ENCODE measurements at places on chromosomes 13 and 19. TPM values are rescaled to one million over a fixed set of nuclear protein-coding genes. Genes with fewer than 3 reads are reported as not detected.

- H3K27ac ChIP-seq, result no peak overlapping the region
- no peak overlapping the region for H3K4me3 ChIP-seq
- H3K36me3 ChIP-seq, result peaks cover 61% of the 10 kb centered on the region
- peaks cover 31% of the 10 kb centered on the region for H3K4me1 ChIP-seq
- H3K27me3 ChIP-seq, result no peaks in the 10 kb centered on the region
Measured at GRCh38 chr13:75643182-75643581, 7.1 kb downstream of the LMO7 start.

GRCh38 chr13:73300718-73301425, 242.1 kb downstream of the KLF5 start:
- H3K36me3 ChIP-seq, result no peaks in the 10 kb centered on the region
- no peak for DNase-seq
- no peak overlapping the region for H3K27ac ChIP-seq
- no peak overlapping the region for H3K4me3 ChIP-seq
- H3K4me1 ChIP-seq, result no peaks in the 10 kb centered on the region
- H3K27me3 ChIP-seq, result no peaks in the 10 kb centered on the region

DNA sequence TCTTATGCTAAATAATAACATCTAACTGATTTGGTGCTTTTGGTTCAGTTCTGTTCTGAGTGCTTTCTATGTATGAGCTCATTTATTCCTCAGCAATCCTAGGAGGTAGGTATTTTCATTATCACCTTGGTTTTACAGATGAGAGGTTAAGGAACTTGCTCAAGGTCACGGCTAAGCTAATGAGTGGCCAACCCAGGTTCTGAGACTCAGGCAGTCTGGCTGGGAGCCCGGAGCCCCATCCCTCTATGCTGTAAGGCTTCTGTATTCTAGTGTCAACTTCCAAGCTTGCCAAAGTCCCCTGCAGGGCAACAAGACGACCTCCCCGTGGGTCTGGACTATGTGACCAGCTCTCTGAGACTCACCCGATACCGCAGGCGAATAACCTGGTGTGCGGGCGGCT, 60.5 kb downstream of the PARP4 start:
- no peak for DNase-seq
- H3K27me3 ChIP-seq, result no peaks in the 10 kb centered on the region
- H3K4me1 ChIP-seq, result no peaks in the 10 kb centered on the region
- peaks cover 46% of the 10 kb centered on the region for H3K36me3 ChIP-seq

DNA sequence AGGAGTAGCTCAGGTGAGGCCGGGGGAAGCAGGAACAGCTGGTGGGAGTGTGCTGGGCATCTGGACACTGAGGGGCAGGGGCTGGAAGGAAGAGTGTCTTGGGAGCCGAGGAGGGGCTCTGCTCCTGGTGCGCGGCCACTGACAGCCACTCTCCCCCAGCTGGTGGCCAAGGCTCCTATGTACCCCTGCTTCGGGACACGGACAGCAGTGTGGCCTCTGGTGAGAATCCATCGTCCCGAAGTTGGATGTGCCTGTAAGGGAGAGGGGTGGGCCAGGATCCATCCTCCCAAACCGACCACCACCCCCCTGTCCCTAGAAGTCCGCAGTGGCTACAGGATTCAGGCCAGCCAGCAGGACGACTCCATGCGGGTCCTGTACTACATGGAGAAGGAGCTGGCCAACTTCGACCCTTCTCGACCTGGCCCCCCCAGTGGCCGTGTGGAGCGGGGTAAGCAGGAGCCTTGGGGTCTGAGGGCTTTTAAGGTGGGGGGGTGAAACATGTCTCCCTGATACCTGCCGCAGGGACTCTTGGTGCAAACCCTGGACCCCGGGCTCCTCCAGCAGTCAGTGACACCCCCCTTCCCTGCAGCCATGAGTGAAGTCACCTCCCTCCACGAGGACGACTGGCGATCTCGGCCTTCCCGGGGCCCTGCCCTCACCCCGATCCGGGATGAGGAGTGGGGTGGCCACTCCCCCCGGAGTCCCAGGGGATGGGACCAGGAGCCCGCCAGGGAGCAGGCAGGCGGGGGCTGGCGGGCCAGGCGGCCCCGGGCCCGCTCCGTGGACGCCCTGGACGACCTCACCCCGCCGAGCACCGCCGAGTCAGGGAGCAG, 2.0 kb upstream of the USF2 start:
- DNase-seq, result no peak
- H3K4me1 ChIP-seq, result peaks cover 18% of the 10 kb centered on the region
- H3K36me3 ChIP-seq, result peaks cover 32% of the 10 kb centered on the region
- peak overlapping the region; percentile 85 for H3K4me3 ChIP-seq

DNA sequence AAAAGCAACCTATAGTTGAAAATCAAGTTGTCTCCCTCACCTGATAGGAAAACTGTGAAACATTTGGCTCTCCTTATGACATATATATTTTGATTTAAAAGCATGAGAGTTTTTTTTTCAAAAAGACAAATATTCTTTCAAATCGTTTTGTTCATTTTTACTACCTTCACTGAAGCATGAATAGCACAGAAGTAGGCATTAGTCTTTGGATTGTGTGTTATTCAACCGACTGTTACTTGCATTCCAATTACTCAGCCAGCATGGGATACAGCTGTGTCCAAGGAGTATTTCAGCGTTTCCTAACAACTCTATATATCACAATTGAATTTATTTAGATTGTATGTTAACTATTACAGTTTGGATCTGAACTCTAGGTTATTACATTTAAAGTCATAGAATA, 135.2 kb downstream of the PCDH9 start:
- no peaks in the 10 kb centered on the region for H3K27me3 ChIP-seq
- no peak for DNase-seq

- H3K27ac ChIP-seq, result no peak overlapping the region
- DNase-seq, result no peak
- H3K4me3 ChIP-seq, result peak overlapping the region; percentile 50
- H3K36me3 ChIP-seq, result no peaks in the 10 kb centered on the region
- no peaks in the 10 kb centered on the region for H3K27me3 ChIP-seq
Measured at GRCh38 chr13:43787518-43787891, 733 bp upstream of the ENOX1 start.

DNA sequence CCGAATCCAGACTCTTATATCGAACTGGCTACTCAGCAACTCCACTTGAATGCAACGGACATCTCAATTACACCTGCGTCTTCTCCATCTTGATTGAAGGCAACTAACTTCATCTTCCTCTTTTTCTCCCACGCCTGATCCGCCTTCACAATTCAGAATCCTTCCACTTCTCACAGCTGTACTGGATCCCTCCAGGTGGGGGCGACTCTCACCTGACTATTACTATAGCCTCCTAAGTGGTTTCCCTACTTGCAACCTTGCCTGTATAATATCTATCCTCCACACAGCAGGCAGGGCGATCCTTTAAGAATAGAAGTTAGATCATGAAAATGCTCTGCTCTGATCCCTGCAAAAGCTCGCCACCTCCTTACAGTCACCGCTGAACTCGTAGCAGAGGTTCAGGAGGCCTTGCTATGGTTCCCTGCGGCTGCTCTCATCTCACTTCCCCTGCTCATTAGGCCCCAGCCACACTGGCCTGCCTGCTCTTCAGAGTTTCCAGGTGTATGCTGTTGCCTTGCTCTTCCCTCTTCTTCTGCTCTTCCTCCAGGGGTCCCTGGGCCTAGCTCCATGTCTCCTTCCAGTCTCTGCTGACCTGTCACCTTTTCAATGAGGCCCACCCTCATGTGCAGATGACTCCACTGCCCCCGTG, 31.9 kb downstream of the RFXAP start:
- H3K36me3 ChIP-seq, result peaks cover 44% of the 10 kb centered on the region
- H3K27ac ChIP-seq, result no peak overlapping the region
- peaks cover 10% of the 10 kb centered on the region for H3K4me1 ChIP-seq
- DNase-seq, result no peak
- no peak overlapping the region for H3K4me3 ChIP-seq
- no peaks in the 10 kb centered on the region for H3K27me3 ChIP-seq

DNA sequence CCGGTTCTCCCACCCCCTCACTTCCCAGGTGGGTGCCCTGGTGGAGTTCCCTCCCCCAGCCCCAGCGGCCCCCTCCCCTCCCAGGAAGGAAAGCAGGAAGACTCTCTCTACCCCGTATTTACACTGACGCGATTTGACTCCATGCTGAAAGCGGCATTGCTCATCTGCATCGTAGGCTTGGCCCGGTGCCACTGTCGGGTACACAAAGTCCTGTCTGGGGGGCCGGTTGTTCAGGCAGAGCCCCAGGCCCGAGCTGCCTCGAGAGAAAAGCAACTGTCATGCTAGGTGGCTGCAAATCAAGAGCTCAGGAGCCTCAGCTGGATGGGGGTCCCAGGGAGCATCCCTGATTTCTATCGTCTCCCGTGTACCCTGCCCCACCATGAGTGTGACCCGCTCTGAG, 14.9 kb downstream of the ADAMTS10 start:
- H3K36me3 ChIP-seq, result no peaks in the 10 kb centered on the region
- no peak overlapping the region for H3K4me3 ChIP-seq
- DNase-seq, result no peak
- peaks cover 2% of the 10 kb centered on the region for H3K27me3 ChIP-seq
- no peak overlapping the region for H3K27ac ChIP-seq

DNA sequence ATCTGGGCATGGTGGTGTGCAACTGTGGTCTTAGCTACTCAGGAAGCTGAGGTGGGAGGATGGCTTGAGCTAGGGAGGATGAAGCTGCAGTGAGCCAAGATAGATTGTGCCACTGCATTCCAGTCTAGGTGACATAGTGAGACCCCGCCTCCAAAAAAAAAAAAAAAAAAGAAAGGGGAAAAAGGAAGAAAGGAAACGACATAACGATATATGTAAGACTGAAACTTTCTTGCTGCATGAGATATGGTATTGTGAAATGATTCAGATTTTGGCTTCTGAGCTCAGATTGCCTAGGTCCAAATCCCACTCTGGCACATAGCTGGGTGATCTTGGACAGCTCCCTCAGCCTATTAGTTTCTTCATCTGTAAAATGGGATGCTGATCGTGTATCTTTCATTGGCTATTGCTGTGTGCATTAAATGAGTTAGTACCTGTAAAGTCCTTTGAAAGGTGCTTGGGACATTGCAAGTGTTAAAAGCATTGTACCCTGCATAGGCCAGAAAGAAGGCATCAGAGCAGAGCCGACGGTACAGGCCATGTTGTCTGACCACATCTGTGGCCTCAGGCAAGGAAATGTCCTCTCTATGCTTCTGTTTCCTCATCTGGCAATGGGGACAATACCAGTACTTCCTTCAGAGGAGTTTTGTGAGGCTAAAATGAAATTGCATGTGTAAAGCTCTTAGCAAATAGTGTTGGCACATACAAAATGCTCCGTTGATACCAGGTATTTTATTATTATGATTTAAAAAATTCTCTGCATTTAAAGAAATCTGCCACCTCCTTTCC, 32.6 kb upstream of the SLC46A3 start:
- peaks cover 52% of the 10 kb centered on the region for H3K4me1 ChIP-seq
- H3K4me3 ChIP-seq, result no peak overlapping the region
- no peaks in the 10 kb centered on the region for H3K36me3 ChIP-seq
- no peak for DNase-seq
- H3K27ac ChIP-seq, result peak overlapping the region; percentile 57

DNA sequence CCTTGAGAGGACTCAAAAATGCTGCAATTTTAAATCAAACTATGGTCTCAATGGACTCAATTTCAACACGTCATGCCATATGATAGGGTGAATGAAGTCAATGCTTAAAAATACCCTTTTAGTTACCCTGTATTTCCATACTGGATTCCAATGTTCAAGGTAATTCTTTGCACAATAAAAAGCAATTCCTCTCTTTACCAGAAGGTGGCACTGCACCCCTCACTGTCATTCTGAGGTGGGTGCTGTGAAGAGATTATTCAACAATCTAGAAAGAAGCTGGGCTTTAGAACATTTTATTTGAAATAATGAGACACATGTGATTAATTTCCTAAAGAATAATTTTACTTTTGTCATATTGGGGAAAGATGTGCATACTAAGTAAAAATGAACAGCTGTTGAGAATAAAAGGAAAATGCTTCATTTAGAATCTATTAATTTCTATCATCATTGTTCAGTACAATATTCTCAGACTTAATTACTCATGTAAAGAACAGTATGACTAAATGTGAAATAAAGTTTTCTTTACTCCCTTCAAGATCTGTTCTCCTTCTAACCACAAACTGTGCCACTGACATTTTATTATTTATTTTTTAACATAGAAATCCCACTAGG, 789.1 kb downstream of the GPC5 start:
- H3K27ac ChIP-seq, result no peak overlapping the region
- H3K36me3 ChIP-seq, result no peaks in the 10 kb centered on the region
- no peaks in the 10 kb centered on the region for H3K4me1 ChIP-seq
- H3K27me3 ChIP-seq, result no peaks in the 10 kb centered on the region

- no peaks in the 10 kb centered on the region for H3K27me3 ChIP-seq
- H3K4me1 ChIP-seq, result no peaks in the 10 kb centered on the region
- no peaks in the 10 kb centered on the region for H3K36me3 ChIP-seq
- no peak for DNase-seq
- H3K4me3 ChIP-seq, result no peak overlapping the region
Measured at GRCh38 chr19:9485140-9485539, 13.3 kb downstream of the ZNF560 start.

- no peak overlapping the region for H3K27ac ChIP-seq
- H3K27me3 ChIP-seq, result peaks cover 12% of the 10 kb centered on the region
- H3K36me3 ChIP-seq, result no peaks in the 10 kb centered on the region
- H3K4me1 ChIP-seq, result peaks cover 32% of the 10 kb centered on the region
- peak overlapping the region; percentile 76 for H3K4me3 ChIP-seq
Measured at GRCh38 chr13:106534639-106535551, 567 bp downstream of the EFNB2 start.

- 0 out of 2 replicates have a peak, but pooled peaks cover 3% of the 10 kb centered on the region for H3K4me1 ChIP-seq
- H3K27ac ChIP-seq, result no peak overlapping the region
Measured at GRCh38 chr19:38400361-38400760, 2.5 kb upstream of the FAM98C start.

Gene NALCN
- 0.22 TPM for total RNA-seq

Gene TBC1D4
- total RNA-seq, result 32.7 TPM

Gene TEX29
- 0.82 TPM for total RNA-seq

Gene CEACAM4
- total RNA-seq, result not detected

All from SJSA1 (cell line).